Stimulated activated CD4-positive, alpha-beta T cell treated with anti-CD3 and anti-CD28 coated beads, Interleukin-12 subunit alpha, Interleukin-12 subunit beta, amount 100 ng/mL, for 4 hours (primary cell): ENCODE measurements at places on chromosomes 5 and 9.

- DNase-seq, result no peak
Observed at GRCh38 chr9:73549991-73550390, 398.3 kb downstream of the ANXA1 start.

GRCh38 chr5:100841358-100842076, 61.6 kb downstream of the ST8SIA4 start:
- DNase-seq, result no peak

GRCh38 chr9:112015149-112015548, 118.5 kb downstream of the UGCG start:
- no peak for DNase-seq

DNA sequence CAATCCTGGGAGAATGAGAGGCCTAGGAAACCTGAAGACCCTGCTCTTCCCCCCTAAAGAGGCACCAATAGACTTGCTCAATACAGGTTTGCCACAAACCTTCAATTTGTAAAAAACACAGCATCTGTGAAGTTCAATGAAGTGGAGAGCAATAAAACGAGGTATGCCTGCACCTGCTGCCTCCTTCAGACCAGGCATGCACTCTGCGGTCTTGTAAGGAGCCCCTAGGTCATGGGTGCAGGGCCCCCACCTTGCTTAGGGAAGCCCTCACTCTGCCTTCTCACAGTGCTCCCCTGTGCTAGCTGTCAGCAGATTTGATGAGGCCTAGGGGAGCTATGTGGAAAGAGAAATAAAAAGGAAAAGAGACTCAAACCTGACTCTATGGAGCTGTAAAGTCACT, 72.1 kb upstream of the GALNT10 start:
- DNase-seq, result no peak

GRCh38 chr5:139395844-139396640, 1.1 kb upstream of the PROB1 start:
- DNase-seq, result no peak

GRCh38 chr9:122392284-122392683, 21.5 kb downstream of the PTGS1 start:
- DNase-seq, result no peak

DNA sequence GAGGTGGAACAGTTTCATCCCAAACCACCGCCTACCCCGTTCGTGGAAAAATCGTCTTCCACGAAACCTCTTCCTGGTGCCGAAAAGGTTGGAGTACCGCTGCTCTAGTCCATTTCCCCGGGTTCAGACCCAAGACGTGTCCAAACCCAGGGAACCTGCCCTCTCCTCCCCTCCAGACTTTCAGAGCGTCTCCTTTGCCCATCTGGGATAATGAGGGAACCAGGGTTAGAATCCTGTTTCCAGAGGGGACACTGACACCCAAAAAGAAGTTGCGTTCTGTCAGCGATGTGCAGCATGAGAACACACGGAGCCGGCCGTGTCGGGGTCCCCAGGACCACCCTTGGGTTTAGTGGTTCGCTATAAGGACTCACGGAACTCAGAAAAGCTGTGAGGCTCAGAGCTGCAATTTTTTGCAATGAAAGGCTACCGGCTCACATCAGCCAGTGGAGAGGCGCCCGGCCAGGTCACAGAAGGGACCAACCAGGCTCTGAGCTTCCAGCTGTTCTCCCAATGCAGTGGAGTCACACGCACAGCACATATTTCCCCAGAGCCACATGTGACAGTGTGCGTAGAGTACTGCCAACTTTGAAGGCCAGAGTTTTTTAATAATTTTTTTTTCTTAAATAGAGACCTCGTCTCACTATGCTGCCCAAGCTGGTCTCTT, 19.4 kb downstream of the LAMC3 start:
- DNase-seq, result no peak

DNA sequence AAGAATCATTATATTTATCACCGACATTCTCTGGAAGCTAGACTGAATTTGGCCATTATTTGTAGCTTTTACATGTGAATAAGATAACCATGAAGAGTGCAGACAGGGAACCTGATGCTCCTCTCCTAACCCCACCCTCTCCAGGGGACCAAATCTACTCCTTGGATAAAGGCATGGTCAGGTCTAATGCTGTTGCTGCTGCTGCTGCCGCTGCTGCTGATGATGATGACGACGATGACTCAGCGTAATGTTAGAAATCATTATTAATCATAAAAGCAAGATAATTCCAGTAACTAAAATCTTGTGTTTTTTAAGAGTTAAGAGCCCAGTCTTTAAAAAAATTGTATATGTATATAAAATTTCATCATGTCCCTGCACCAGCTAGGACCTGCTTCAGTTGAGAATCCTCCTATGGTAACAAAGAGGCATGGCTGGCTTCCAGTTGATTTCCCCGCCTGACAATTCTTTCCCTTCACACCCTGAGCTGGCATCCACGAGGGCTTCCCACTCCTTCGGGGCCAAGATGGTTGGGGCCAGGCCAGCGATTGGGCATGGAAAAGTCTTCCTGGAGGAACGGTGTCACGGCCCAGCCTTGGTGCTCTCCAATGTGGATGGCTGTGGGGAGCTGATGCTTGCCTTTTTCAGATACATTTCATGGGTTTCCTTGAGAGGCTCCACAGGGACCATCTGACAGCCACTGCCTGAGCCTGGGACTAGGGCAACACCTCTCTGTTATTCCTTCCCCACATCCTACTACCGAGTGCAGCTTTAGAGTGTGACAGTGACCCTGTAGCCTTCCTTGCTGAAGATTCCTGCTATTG, 400.0 kb downstream of the CTNND2 start:
- no peak for DNase-seq

- DNase-seq, result no peak
Observed at GRCh38 chr5:135832941-135833920, 1.2 kb upstream of the SLC25A48 start.

- DNase-seq, result no peak
Observed at GRCh38 chr9:120655005-120655622, 59.2 kb downstream of the MEGF9 start.

DNA sequence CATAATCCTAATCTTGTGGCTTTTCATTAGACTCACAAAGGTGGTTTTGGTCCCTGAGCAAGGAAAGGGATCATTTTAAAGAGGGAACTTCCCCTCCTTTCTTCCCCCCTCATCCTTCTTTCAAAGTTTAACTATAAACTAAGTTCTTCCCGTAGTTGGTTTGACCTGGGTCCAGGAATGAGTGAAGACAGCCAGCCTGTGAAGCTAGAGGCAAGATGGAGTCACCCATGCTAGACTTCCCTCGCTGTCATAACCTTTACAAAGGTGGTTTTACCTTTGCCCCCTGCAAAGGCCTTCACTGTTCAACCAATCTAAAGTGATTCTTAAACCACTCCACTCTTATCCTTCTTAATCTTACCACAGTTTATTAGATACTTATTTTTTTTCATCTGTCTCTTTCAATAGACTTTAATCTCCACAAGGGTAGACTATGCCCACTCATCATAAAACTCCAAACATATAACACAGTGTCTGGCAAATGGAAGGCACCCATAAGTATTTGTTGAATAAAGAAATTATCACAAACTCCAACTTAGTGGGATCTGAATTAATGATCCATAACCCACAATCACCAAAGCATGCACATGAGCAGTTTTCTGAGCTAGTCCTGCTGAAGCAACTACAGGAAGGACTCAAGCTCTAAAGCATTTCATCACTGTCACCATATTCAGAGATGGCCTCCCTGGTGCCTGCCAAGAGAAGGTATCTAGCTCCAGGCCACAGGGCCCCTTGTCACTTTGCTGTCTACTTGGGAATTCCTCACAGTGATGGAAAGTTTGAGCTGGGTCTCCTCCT, 369.0 kb downstream of the SPOCK1 start:
- no peak for DNase-seq

- no peak for DNase-seq
Observed at GRCh38 chr9:112012026-112012902, 115.7 kb downstream of the UGCG start.

GRCh38 chr5:5480481-5481111, 58.1 kb downstream of the ICE1 start:
- no peak for DNase-seq

GRCh38 chr5:132679717-132680380, 6.1 kb downstream of the IL4 start:
- no peak for DNase-seq

DNA sequence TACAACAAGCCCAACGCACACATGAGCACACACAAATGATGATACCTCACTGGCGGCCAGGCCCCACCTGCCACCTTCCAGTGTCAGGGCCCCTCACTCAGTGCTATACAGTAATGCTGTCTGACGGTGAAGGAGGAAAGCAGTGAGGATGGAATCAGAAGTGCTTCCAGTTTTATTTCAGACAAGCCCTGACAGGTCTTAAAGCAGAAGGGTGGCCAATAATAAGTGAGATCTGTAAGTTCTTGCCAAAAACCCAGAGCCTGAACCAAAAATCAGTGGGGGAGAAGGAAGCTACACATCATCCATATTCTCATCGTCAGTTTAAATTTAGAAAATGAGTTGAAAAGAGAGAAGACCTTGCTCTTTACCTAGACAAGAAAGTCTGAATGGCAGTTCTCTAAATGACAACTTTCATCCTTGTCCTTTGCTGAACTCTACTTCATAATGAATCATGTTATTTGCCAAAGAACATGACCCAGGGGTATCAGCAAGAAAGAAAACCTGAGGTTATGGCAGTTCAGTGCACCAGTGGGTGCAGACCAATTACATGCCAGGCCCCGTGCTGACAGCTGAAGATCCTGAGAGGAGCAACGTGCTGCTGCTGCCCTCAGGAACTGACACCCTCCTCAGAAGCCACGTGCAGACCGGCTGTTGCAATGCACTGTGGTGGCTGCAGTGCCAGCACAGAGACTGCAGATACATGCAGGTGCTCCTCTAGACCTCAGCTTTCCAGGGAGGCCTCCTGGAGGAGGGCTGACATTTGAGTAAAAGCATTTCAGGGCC, 118.7 kb downstream of the DROSHA start:
- no peak for DNase-seq

- DNase-seq, result no peak
Observed at GRCh38 chr5:177479774-177480173, 6.3 kb upstream of the DBN1 start.
